ENCODE measurements at places on chromosomes 11 and 22.

- no peak for DNase-seq
These were observed 44.5 kb downstream of the MED15 start for GRCh38 chr22:20551805-20552442.

- DNase-seq: no peak
These were observed 3.6 kb downstream of the ISX start for GRCh38 chr22:35069541-35069940.

- DNase-seq: no peak
These were observed 58.2 kb downstream of the RBX1 start for GRCh38 chr22:41009222-41009948.

DNA sequence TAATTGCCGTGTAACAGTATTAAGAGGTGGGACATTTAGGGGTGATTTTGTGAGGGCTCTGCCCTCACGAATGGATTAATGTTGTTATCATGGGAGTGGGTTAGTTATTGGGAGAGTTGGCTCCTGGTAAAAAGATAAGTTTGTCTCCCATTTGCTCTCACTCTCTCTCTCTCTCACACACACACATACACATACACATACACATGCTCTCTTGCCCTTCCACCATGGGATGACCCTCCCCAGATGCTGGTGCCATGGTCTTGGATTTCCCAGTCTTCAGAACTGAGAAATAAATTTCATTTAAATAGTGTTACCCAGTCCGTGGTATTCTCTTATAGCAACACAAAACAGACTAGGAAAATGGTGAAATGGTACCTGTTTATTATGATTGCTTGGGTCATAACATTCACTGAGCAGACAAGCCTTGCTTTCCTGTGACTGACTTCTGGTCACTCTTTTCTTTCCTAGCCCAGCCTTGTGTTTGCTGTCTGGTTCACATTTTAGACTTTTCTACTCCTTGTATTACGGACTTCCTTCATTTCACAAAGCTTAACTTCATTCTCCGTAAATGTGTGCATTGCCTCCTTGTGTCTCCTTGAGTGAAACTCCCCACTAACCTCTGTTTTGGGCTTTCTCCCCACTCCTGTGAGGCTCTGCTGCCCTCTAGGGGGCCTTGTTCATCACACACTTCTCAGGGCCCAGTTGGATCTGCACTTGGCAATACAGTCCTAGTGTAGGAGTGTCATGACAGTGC lies 206.5 kb upstream of the CTSC start:
- DNase-seq: peak; percentile 56

GRCh38 chr22:47928631-47929030 lies 1166.2 kb downstream of the TBC1D22A start:
- peak; percentile 22 for DNase-seq

- no peak for DNase-seq
These were observed 30.2 kb downstream of the GGT5 start for GRCh38 chr22:24214467-24215285.

DNA sequence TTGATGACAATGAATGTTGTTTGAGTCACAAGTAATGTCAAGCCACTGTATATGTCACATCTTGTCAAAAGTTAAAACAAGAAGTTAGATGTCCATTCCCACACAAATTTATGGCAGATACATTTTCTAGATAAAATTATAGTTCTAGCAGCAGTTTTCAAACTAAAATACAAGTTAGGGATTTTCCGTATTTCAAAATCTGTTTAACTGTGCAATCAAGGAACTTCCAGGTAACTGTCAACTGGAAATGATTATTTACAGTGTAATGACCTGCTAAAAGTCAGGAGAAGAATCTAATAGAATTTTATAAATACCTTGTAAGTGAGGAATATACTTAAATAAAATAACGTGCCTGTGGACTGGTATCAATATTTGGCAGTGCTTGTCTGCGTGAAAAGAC lies 111.5 kb downstream of the PDE3B start:
- no peak for DNase-seq

GRCh38 chr11:64716473-64717267 lies 6.3 kb downstream of the NRXN2 start:
- DNase-seq: peak; percentile 55

DNA sequence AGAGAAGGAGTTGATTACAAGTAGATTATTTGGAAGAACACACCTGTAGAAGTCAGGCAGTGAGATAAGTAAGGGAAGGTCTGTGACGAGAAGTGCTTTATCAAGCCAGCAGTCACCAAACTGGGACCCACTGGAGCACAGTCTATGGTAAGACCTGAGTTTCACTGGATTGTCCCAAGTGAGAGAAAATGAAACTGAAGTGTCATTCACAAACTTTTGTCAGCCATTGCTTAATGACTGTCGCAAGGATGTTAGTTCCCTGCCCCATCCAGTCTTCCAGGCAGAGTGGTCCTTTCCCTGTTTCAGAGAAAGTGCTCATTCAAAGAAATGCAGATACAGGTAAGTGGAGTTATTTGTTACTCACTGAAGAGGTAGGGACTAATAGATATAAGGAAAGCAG lies 728.0 kb upstream of the TENM4 start:
- DNase-seq: no peak

DNA sequence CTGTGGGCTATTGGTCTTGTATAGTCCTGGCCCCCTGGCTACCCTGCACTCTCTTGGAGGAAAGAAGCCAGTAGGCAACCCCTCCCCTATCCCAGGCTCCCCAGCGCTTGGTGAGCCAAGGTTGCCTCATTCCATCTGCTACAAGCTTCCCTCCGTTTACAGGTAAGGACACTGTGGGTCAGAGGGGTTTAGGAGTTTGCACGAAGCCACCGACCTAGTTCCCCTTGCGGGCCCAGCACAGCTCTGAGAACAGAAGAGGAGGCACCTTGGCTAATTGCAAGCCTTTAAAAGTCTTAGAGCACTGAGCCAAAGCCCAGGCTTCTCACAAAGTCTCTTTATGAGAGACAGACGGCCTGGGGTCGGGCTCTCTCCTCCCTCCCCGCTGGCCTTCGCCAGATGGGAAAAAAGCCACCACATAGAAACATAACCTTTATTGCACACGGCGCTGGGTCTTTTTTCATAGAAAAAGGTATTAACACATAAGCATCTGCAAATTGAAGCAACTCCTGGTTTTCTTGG lies 99.8 kb downstream of the CEP164 start:
- DNase-seq: no peak

- DNase-seq: no peak
These were observed 11.4 kb upstream of the KCNQ1OT1 start for GRCh38 chr11:2711161-2711560.

GRCh38 chr11:19876750-19877149 lies 164.1 kb downstream of the NAV2 start:
- no peak for DNase-seq

DNA sequence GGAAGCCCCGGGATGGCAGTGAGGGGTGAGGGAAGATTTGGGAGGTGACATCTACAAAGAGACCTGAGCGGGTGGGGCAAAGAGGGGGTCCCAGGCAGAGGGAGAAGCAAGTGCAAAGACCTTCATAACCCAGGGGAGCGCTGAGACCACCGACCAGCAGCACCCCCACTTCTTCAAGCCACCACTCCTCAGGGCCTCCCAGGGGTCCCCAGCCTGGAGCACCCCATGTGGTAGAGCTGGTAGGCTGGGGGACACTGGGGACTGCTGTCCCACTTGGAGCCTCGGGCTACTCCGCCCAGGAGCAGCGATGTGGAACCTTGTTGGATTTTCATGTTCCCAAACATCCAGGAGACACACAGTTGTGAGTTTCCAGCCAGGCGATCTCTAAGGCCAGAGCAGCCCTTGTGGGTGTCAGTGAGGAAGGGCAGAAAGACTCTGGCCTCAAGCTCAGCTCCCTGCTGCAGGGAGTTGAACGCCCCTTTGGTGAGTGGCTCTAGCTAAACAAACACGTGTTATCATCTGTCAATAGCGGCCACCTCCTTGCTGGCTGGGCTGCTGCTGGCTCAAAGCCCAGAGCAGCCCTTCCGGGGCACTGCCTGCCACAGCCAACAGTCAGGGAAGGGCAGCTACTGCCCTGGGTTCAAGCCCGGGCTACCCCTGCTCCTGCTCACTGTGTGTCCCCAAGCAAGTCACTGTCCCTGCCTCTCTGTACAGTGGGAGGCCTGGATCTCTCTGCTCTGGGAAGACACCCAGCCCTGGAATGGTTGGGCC lies 25.7 kb upstream of the CHKA start:
- no peak for DNase-seq

GRCh38 chr11:28673691-28674432 lies 565.7 kb downstream of the METTL15 start:
- DNase-seq: no peak

GRCh38 chr22:23306926-23307325 lies 126.6 kb downstream of the BCR start:
- peak; percentile 25 for DNase-seq

- peak; percentile 52 for DNase-seq
These were observed 44.5 kb downstream of the ZNF280B start for GRCh38 chr22:22463855-22464540.

DNA sequence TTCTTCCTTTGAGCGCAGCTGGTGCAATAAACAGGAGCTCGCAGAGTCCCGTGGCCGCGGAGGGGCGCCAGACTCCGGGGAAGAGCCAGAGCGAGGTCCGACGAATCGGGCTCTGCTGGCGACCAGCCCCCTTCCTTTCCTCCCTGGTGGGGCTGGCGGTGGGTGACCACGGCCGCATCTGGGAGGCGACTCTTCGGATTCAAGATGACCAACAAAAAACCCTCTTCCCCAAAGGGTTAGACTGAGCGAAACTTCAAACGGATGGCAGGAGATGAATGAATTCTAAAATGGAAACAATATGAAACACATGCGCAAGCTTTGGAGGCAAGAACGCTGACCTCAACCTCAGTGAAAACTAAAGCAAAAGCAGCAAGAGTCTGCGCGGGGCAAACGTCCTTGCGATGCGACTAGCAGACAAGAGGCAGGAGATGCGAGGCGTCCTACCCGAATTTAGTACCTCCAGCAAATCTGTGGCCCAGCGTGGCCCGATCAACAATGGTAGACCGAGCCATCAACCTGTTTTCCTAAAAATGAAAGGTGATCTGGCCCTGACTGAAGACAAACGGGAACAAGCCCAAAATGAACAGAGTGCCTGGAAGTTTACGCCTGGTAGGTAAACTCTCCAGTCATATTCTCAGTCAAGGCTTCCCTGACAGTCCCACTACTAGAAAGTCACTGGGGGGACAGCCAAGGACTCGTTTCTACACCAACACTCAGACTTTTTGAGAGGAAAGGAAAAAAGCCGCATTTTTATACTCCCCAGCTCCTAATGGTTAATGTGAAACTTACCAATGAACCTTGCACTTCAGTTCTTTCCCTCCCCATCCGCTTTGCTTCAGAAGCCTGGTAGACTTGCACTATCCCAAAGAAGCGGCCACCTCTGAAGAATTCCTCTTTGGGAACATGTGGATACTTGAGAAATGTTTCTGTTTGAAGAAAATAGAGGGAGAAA lies 11.6 kb downstream of the MMP3 start:
- peak; percentile 52 for DNase-seq

DNA sequence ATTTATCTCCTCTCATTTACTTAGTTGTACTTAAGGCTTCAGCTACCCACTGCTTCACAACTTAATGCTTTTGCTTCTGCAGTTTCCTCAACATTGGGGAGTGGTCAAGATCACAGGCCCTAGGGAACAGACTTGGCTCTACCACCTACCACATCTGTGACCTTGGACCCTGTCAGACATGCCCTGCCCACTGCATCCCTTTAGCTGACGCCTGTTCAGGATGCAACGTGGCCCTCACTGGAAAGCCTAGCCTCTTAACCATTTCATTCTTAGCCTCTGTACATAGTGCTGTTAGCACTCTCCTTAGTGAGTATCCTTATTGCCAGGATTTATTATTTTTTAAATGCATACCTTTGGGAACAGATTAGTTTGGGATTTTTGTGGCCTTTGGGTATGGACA lies 34.4 kb downstream of the TNRC6B start:
- DNase-seq: no peak

- DNase-seq: no peak
These were observed 442.2 kb upstream of the B3GAT1 start for GRCh38 chr11:134853992-134854991.

- DNase-seq: peak; percentile 4
These were observed 27.0 kb downstream of the GDPD5 start for GRCh38 chr11:75498556-75499255.

GRCh38 chr11:71154261-71154805 lies 98.0 kb downstream of the SHANK2 start:
- DNase-seq: no peak

GRCh38 chr11:131829725-131830124 lies 459.3 kb downstream of the NTM start:
- DNase-seq: no peak

DNA sequence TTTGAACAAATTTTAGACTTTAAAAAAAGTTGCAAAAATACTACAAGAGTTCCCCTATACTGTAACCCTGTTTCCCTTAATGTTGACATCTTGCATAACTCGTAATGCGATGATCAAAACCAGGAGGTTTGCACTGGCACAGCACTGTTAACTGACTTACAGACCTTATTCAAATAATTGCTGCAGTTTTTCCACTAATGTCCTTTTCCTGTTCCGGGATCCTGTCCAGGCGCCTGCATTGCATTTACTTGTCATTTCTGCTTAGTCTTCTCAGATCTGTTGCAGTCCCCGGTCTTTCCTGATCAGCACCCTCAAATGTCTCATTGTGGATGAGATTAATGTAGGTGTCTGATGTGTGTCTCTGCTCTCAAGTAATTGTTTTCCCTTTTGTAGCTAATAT lies 32.0 kb downstream of the APLP2 start:
- DNase-seq: no peak

GRCh38 chr11:87840786-87841185 lies 334.5 kb downstream of the RAB38 start:
- DNase-seq: no peak

DNA sequence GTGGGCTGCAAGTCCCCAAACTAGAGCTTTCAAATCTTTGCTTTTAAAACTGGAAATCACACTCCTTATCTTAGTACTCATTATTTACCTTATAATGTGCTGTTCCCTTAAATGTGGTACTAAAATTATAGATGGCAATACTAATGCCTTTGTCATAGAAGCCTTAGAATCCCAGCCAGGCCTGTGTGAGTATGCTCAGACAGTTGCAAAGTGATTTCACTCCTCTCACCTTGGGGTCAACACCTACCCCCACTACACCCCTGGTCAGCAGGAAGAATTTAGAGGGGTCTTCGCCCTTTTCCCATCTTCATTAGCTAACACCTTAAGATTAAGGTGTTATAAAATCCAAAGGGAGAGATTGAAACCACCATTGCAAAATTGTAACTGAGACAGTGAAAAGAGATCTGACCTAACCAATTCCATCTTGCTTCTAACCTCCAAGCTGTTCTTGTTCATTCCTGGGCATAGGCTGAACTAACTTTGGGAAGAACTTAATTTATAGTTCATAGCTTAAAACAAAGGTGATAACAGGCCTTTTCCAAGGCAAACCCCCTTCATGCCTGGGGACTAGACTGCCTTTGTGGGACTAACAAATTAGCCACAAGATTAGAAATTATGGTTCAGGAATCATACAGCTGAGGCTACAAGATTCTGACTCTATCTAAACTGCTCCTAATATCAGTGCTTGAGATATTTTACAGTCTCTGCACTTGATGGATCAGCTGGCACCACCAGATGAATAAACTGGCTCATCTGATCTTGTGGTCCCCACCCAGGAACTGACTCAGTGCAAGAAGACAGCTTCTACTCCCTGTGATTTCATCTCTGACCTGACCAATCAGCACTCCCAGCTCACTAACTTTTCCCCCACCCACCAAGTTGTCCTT lies 10.4 kb upstream of the MRPL17 start:
- DNase-seq: peak; percentile 49
